ENCODE measurements at places on chromosomes 7 and 10. TPM values are rescaled to one million over a fixed set of nuclear protein-coding genes. Genes with fewer than 3 reads are reported as not detected.

The ABCB4 gene
- 0.33 TPM for total RNA-seq

The LRRC18 gene
- not detected for total RNA-seq

The LRRC61 gene
- 8.0 TPM for total RNA-seq

The UNCX gene
- not detected for total RNA-seq

The CDCA7L gene
- total RNA-seq, result 20.3 TPM

The BLNK gene
- total RNA-seq, result 13.4 TPM

The ARMC10 gene
- 49.8 TPM for total RNA-seq

The ARMS2 gene
- total RNA-seq, result not detected

DNA sequence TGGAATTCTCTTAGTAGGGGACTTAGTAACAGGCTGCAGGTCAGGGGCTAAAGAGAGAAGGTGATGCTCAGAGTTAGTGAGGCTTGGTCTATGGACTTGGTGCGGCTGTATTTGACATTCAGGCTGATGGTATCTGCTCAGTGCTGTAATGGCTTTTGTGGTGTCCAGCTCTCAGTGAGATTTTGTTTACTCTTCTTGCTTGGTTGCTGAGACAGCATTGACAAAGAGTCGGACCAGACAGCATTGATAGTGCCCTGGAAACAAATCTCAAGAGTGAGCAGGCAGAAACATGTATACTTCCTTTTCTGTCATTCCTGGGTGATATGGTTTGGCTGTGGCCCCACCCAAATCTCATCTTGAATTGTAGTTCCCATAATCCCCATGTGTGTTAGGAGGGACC, 202.0 kb downstream of the STK31 start:
- no peaks in the 10 kb centered on the region for H3K4me1 ChIP-seq
- no peak overlapping the region for H3K4me3 ChIP-seq
- DNase-seq, result no peak
- no peaks in the 10 kb centered on the region for H3K36me3 ChIP-seq
- no peaks in the 10 kb centered on the region for H3K27me3 ChIP-seq

- H3K27me3 ChIP-seq, result no peaks in the 10 kb centered on the region
- DNase-seq, result peak; percentile 28
- H3K4me3 ChIP-seq, result no peak overlapping the region
- no peaks in the 10 kb centered on the region for H3K36me3 ChIP-seq
- no peak overlapping the region for H3K27ac ChIP-seq
Observed at GRCh38 chr10:79418274-79418673, 27.1 kb downstream of the ZCCHC24 start.

DNA sequence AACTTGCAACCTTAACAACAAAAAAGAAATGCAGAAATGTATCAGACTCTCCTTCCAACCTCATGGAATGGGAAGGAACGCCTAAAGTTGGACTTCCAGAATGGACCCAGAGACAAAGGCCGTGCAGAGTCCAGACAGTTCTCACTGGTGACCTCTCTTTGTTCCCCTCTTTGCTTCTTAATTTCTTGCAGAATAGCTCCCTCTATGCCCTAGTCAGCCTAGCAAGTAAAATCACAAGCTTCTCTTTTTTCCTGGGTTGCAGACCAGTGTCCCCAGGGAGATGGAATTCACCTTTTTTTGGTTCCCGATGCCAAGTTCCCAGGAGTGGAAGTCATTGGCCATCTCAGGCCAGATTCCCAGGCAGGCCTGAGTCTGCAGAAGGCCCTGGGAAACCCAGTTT, 278.0 kb downstream of the CCSER2 start:
- no peaks in the 10 kb centered on the region for H3K4me1 ChIP-seq
- no peaks in the 10 kb centered on the region for H3K36me3 ChIP-seq
- no peak for DNase-seq
- no peaks in the 10 kb centered on the region for H3K27me3 ChIP-seq
- H3K27ac ChIP-seq, result no peak overlapping the region

- no peaks in the 10 kb centered on the region for H3K36me3 ChIP-seq
- H3K4me3 ChIP-seq, result no peak overlapping the region
- no peaks in the 10 kb centered on the region for H3K4me1 ChIP-seq
- no peak overlapping the region for H3K27ac ChIP-seq
- no peaks in the 10 kb centered on the region for H3K27me3 ChIP-seq
- DNase-seq, result no peak
Observed at GRCh38 chr10:98696516-98696915, 249.8 kb upstream of the HPS1 start.

DNA sequence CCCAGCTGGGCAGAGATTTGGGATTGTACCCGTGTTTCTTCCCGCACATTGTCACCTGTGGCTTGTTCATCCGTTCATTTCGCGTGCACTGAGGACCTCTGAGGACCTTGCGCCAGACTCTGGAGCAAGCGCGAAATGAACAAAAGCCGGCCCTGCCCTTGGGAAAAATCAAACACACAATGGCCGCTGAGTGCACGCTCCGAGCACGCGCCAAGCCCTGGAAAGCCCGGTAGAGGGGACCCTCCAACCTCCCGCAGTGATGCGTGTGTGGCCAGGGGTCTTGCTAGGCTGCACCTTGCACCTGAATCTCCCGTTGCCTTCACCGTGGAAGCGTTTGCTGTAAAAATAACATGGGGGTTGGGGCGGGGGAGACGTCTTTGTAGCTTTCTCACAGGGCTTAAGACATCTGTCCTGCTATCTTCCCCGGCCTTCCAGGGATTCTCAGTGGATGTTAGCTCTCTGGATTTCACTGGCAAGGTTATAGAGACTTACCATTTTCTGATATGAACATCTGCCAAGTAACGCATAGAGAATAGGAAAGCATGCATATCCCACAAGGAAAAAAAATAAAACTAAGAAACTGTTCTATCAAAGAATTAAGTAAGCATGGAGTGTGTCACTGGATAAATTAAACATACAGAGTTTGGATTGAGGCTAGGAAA, 37.3 kb downstream of the ZNF777 start:
- H3K36me3 ChIP-seq, result no peaks in the 10 kb centered on the region
- H3K27me3 ChIP-seq, result no peaks in the 10 kb centered on the region
- DNase-seq, result no peak
- H3K4me3 ChIP-seq, result no peak overlapping the region
- no peaks in the 10 kb centered on the region for H3K4me1 ChIP-seq
- no peak overlapping the region for H3K27ac ChIP-seq

GRCh38 chr10:3786295-3787015, 1.4 kb upstream of the KLF6 start:
- peak; percentile 60 for DNase-seq
- H3K4me1 ChIP-seq, result no peaks in the 10 kb centered on the region
- no peaks in the 10 kb centered on the region for H3K36me3 ChIP-seq
- no peaks in the 10 kb centered on the region for H3K27me3 ChIP-seq

DNA sequence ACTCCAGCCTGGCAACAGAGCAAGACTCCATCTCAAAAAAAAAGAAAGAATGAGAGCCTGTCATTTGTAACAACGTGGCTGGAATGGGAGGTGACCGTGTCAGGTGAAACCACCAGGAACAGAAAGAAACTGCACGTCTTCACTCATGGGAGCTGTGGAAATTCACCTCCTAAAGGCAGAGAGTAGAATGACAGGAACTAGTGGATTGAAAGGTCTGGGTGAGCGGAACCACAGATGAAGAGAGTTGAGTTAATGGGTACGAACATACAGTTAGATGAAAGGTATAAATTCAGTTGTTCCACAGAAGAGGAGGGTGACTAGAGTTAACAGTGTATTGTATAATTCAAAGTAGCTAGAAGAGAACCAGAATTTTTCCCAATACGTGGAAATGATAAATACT, 78.6 kb downstream of the MAD1L1 start:
- H3K4me1 ChIP-seq, result no peaks in the 10 kb centered on the region
- H3K4me3 ChIP-seq, result no peak overlapping the region
- no peaks in the 10 kb centered on the region for H3K36me3 ChIP-seq
- no peaks in the 10 kb centered on the region for H3K27me3 ChIP-seq

GRCh38 chr7:158033196-158033595, 554.4 kb downstream of the PTPRN2 start:
- H3K36me3 ChIP-seq, result no peaks in the 10 kb centered on the region
- peak; percentile 10 for DNase-seq
- no peak overlapping the region for H3K27ac ChIP-seq
- no peaks in the 10 kb centered on the region for H3K4me1 ChIP-seq
- H3K27me3 ChIP-seq, result no peaks in the 10 kb centered on the region

DNA sequence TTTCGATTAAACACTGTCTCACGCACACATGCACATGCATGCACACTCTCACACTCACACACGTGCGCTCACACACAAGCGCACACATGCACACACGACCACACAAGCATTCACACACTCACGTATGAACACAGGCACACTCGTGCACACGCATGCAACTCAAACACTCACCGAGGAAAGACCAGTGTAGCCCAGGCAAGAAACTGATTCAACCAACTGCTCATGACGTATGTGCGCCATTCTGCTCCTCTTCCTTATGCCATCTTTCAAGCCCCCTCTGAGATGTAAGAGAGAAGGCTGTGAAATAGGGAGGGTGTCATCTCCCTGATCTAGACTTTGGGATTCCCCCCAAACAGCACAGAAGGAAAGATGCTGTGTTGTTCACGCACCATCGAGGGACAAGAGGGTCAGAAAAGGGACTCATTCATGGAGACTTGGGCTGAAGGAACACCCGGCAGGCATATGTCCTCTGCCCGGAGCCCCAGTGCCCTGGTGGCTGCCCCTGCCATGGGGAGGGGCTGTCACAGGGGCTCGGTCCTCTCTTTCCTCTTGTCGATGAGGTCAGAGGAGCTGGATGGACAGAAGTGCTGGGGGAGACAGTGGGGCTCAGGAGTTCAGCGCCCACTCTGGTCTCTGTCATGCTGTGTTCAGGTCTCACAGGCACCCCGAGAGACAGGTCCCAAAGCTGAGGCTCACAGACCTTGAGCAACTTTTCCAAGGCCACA, 130.1 kb upstream of the SHH start:
- no peak overlapping the region for H3K27ac ChIP-seq
- H3K27me3 ChIP-seq, result no peaks in the 10 kb centered on the region
- H3K4me3 ChIP-seq, result no peak overlapping the region

- DNase-seq, result no peak
- H3K4me1 ChIP-seq, result no peaks in the 10 kb centered on the region
- no peak overlapping the region for H3K4me3 ChIP-seq
- H3K27ac ChIP-seq, result no peak overlapping the region
Observed at GRCh38 chr10:34570887-34571286, 244.2 kb downstream of the PARD3 start.
